ENCODE measurements at places on chromosomes 1 and 21.

- peak; percentile 79 for DNase-seq
Observed at GRCh38 chr1:160006312-160006940, 25.4 kb downstream of the PIGM start.

- DNase-seq, result no peak
Observed at GRCh38 chr1:152811050-152811449, 721 bp upstream of the LCE1B start.

DNA sequence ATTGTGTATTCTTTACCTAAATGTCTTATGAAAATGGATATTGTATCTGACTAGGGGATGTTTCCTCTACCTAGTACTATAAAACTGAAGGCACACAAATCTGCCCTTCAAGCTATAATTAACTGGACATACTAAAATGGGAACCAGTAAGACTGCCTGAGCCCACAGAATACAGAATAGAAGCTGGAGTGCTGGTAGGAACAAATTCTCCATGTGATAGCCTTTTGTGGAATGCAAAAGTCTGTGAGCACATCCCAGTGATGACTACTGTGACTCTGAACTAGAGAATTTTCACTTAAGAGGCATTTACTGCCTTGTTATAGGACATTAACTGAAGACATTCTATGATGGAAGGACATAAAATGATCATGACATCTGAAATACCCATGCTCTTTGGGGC lies 30.3 kb downstream of the KIFAP3 start:
- no peak for DNase-seq

GRCh38 chr1:146007489-146008133 lies 11.2 kb upstream of the TXNIP start:
- DNase-seq, result no peak

DNA sequence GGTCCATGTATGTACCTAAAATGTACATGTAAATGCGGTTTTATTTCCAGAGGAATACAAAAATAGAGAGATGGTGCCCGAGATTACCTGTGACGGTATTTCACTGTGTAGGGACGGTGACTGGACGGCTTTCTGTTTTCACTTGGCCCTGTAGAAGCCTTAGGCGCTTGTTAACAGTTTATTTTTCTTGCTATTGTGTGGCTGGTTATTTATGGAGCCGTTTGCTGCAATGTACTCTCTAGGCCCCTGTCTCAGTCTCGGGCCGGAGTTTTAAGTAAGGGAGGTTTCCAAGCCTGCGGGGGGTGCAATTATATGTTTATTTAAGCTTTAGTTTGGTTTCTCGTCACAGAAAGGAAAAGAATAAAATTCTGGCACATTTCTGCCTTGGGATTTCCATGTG lies 413 bp downstream of the EFCAB7 start:
- no peak for DNase-seq

- DNase-seq, result no peak
Observed at GRCh38 chr21:32090956-32091355, 187.9 kb downstream of the MIS18A start.

DNA sequence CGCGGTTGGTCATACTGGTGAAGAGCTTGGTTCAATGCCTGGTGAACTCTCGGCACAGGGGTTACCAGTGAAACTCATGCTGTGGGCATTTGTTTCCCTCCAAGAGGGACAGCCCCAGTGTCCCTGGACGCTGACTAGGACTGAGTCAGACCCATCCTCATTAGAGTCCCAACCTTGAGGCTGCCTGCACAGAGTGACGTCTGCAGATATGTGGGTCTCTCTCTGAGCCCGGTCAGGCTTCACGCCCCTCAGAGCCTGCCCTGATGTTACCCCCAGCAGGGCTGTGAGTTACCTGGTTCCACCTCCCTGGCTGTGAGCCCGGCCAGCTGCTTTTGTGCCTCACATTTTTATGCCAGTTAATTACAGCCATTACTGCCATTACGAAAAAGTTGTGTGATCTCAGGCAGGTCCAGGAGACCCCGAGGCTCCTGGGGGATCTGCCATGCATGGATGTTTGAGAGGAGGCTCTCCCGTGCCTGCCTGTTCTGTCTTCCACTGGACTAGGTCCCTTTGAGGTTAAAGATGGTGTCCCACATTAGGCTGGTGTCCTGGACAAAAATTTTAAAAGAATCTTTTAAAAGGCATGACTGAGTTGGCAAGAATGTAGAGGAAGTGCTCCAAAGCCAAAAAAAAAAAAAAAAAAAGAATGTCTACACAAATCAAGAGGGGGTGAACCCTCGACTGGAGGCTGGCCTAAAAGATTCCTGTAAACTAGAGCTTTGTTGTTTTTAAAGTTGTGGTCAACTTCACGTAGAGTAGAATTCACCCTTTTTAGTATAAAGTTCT lies 36.6 kb upstream of the PADI1 start:
- DNase-seq, result no peak

DNA sequence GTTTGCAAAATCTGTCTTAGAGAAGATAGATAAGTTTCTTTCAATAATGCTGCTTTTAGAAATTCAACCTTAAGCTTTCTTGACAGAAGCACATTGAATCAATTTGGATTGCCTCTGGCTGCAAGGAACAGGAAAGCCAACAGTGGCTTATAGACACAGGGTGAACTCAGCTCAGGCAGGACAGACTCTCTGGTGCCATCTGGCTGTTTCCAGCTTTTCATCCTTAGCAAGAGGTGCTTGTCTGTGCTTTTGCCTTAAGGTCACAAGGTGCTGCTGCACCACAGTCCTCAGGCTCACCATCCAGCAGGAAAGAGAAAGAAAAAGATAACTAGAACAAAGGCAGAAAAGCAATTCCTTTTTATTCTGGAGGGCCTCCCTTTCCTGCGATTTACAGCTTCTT lies 93.7 kb upstream of the ETS2 start:
- no peak for DNase-seq

- DNase-seq, result peak; percentile 21
Observed at GRCh38 chr1:207959141-207959825, 48.4 kb upstream of the CD34 start.

DNA sequence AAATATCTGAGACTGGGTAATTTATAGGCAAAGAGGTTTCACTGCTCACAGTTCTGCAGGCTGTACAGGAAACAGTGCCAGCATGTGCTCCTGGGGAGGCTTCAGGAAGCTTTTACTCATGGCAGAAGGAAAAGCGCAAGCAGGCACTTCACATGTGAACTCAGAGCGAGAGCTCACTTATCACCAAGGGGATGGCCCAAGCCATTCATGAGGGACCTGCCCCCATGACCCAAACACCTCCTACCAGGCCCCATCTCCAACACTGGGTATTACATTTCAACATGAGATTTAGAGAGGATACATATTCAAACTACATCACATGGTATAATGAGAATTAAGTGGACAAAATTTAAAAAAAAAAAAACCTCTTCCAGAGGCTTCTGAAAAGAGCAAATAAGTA lies 13.7 kb downstream of the WASF2 start:
- peak; percentile 28 for DNase-seq

- no peak for DNase-seq
Observed at GRCh38 chr1:39378377-39378776, 113.1 kb upstream of the BMP8A start.

GRCh38 chr1:920010-920409 lies 3.7 kb upstream of the SAMD11 start:
- DNase-seq, result no peak

DNA sequence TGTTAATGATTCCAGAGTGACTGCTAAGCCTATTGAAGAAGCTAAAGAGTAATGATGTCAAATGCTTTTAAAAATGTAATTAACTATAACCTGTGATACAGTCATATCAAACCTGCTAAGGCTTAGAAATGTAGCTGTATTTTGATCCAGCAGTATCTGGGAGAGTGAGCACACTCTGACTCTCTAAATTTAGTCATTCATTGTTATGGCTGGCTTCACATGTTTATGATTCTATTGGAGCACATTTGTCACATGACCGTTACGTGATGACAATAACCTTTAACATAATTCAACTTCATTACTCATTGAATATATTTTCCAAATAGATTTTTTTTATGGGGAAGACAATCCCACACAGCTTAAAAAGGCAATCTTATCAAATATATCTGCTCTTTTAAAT lies 587.1 kb downstream of the LMO4 start:
- DNase-seq, result no peak

DNA sequence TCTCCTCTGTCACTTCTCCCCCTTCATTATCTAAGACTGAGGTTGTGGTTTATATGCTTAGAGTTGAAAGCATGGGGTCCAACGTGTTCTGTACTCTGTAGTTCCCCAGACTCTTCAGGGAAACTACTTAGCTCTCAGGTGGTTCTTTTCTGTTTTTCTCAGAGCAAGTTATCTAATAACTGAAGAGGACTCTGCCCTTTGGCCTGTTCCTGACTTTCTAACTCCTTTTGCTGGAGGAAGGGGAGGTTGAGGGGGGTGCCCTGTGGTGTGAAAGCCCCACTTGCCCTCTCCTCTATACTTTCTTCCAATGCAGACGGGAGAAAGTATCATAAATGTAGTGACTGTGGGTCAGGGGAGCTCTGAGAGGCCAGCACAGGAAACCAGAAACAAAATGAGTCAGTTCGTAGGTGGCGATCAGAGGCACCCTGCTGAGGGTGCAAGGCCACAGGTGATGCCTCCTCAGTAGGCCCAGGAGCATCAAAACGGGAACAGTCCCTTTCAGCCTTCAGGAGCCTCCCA lies 5.0 kb downstream of the SLC25A44 start:
- DNase-seq, result peak; percentile 44

DNA sequence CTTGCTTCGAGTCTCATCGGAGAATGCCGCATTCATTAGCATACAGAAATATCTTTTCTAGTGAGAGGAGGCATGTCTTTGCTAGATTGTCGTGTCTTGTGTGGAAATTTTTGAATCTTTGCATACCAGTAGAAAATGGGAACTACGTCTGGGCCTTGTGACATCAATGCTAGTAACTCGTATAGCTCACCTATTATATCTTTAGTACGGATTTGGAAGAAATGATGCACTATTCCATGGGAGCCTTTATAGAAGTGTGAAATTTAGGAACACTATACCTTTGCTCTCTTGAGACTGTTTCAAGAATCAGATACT lies 835 bp downstream of the UHMK1 start:
- DNase-seq, result no peak

All from activated CD4-positive, alpha-beta T cell treated with anti-CD3 and anti-CD28 coated beads, Interleukin-2, amount 50 U/mL, for 48 hours (primary cell).